ENCODE measurements at places on chromosomes 6 and 20.

GRCh38 chr6:37500294-37500608 lies 558 bp upstream of the CCDC167 start:
- no peak for DNase-seq

GRCh38 chr20:24388828-24389380 lies 80.5 kb upstream of the SYNDIG1 start:
- DNase-seq, result no peak

- no peak for DNase-seq
These were observed 245.8 kb downstream of the PKHD1 start for GRCh38 chr6:51841626-51842025.

GRCh38 chr6:139131736-139132280 lies 3.1 kb upstream of the HECA start:
- DNase-seq, result peak; percentile 67

- DNase-seq, result no peak
These were observed 68.6 kb downstream of the CDK19 start for GRCh38 chr6:110746680-110747079.

DNA sequence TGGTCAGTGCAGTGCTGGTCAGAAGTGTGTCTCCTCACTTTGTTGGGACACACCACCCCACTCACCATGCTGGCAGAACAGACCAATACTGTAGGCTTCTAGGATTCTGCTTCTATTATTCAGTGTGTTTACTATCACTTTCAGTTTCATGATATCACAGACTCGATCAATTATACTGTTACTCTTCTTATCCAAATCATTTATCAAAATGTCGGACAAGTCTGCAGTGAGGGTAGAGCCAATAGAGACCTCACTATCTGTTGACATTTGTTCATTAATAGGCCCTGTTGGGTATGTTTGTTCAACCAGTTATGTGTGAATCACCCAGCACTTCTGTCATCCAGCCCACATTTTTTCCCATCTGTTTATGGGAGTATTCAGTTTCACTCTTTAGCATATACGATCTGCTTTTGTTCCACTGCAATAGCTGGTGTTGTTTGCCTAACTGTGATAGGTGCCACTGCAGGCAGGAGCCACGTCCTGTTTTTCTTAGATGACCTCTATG lies 140.1 kb downstream of the NRN1 start:
- DNase-seq, result no peak

GRCh38 chr6:168333491-168333890 lies 13.9 kb upstream of the DACT2 start:
- DNase-seq, result no peak

- no peak for DNase-seq
These were observed 66.1 kb downstream of the EFCAB8 start for GRCh38 chr20:32924781-32925180.

DNA sequence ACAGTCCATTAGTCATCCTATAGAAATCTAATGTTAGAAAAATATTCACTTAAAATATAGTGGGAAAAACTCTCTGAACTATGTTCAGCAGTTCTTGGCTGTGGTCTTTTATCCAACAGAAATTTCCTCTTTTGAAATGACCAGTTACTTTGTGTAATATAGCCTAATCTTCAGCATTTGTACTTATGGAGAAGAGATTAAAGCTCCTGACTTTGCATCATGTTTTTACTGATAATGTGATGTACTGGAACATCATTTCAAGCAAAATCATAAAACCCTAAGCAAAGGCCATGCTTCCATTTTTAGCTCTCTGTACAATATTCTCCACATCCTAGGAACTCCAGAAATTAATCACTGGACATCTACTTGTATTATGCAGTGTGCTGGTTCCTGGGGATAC lies 430.8 kb upstream of the RUNX2 start:
- DNase-seq, result no peak

- DNase-seq, result no peak
These were observed 28.6 kb upstream of the GPR6 start for GRCh38 chr6:109949281-109950065.

DNA sequence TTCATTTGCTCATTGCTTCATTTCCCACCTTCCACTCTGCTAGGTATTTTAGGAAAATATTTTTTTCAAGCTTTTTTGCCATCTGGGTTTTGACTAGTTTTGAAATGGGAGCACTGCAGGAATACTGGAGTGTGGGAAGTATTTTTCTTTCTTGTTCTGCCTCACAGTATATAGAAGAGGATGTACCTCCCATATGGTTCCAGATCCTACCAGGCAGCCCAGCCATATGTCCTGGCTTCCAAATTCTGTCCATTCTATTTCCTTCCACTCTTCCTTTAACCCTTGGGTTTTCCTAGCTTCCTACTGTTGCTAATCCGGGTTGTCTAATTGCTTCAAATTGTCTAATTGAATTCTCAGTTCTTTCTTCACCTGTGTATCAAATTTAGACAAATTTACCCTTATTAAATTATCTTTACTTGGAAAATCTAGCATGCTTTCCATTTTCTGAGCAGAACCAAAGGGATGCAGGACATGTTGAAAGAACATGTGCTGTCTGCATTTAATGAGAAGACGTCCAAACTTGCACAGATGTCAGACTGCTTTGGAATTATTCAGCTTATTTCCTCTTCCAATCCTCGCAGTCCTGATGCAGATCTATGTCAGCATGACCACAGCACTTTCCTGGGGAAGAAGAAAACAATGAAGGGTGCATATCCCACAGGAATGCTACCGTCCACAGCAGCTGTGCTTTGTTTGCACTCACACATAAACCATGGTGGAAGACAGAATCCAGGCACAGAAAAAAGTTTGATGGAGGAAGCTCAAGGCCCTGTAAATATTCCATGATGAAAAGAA lies 1273.9 kb upstream of the MAP3K7 start:
- no peak for DNase-seq

DNA sequence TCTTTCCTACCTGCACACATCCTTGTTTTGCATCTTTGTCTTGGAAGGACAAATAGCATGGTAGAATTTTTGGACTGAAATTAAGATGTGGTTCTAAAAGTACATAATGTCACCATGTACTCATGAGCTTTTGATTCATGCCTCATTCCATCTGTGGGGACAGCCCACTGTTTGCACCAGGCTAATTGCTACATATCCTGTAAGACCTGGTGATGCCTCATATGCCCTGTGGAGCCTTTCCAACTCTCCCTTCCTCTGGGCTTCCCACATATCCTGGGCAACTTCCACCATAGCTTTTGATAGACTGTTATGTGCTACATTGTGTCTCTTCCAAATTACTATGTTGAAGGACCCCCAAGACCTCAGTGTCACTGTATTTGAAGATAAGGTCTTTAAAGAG lies 213.6 kb upstream of the PREP start:
- DNase-seq, result no peak

DNA sequence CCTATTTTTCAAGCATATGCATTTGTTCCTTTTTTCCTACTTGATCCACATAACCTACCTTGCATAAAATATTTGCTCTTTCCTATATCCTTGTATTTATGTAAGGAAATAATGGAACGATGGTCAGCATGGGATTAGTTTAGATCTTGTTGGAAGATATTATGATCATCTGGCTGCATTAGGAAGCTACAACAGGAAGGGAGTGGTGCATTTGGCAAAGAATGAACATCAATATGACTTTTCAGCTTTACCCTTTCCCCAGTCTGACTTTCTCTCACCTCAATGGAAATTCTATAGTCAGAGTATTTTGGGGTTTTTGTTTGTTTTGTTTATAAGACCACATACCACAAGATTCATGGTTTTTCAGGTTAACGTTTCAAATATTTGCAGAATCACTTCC lies 66.0 kb downstream of the HS3ST5 start:
- no peak for DNase-seq

- DNase-seq, result no peak
These were observed 7.9 kb downstream of the ZC2HC1B start for GRCh38 chr6:143872201-143872600.

DNA sequence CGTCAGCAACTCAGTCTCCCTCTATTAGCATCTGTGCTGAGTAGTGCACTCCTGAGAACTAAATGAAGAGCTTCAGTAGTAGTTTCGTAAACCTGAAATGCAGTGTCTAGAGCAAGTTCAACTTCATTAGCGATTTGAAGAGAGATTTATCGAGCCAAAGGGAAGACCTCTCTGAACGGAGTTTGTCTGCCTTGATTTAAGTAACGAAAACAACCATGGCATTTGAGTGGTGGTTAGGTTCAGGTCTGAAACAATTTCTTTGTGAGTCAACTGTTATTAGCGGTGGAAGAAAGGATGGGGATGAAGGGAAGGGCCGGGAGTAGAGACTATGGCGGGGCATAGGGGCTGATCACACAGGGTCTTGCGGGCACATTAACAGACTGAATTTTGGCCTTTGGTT lies 150.5 kb downstream of the BCAS1 start:
- DNase-seq, result no peak

- no peak for DNase-seq
These were observed 13.7 kb downstream of the NEDD9 start for GRCh38 chr6:11218538-11219399.

GRCh38 chr6:87196275-87196842 lies 41.0 kb downstream of the ZNF292 start:
- DNase-seq, result no peak

DNA sequence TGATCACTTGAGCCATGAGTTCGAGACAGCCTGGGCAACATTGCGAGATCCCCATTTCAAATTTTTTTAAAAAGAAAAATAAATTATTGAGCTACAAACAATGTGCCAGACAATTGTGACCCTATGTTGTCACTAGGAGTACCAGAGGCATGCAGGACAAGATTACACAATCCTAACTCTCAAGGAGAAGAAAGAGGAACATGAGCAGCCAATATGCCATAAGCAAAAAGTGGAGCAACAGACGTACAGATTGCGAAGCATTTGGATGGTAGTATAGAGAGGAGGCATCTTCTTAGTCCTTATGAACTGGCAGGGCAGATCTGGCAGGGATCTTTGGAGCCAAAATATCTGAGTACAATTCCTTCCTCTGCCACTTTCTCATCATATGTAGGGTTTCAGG lies 156.4 kb downstream of the OR2B2 start:
- no peak for DNase-seq

DNA sequence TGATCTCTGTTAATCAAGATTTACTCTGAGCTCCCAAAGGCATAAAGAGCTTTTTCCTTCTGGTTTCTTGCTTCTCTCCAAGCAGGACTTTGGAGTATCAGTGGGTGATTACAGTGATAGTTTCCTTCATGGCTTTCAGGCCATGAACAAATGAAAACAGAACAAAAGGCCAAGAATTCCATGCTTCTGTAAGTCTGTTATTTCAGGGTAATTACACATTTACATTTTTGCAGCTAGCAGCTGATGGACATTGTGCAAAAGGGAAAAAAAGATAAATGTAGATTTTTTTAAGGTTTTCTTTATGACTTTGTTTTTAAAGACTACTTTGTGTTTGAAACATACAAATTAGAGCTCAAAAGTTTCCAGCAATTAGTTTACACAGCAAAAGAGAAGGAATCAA lies 441.6 kb downstream of the PLCB1 start:
- DNase-seq, result no peak

GRCh38 chr6:87944541-87944954 lies 103.1 kb upstream of the SPACA1 start:
- DNase-seq, result no peak

DNA sequence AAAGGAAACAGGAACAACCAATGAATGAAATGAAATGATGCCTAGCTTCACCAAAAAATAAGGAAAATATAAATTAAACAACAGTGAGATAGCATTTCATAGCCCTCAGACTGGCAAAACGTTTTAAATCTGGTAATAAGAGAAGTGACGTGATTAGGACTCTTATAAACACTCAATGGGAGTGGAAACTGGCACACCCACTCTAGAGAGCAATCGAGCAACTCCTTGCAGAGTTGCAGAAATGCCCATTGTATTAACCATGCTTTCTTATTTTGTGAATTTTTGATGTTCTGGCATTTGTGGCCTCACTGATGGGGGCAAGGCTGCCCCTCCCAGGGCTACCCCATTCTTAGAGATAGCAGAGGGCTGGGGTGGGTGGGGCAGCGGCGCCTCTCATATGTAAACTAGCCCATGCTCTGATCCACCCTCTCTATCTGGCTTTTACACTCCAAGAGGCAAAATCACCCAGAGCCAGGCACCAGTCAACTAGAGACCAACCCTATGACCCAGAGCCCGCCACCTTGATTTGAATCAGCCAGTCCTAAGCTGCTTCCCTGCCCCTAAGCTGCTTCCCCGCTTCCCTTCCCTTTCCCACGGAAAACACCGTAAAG lies 6.4 kb upstream of the PNPLA1 start:
- DNase-seq, result no peak

DNA sequence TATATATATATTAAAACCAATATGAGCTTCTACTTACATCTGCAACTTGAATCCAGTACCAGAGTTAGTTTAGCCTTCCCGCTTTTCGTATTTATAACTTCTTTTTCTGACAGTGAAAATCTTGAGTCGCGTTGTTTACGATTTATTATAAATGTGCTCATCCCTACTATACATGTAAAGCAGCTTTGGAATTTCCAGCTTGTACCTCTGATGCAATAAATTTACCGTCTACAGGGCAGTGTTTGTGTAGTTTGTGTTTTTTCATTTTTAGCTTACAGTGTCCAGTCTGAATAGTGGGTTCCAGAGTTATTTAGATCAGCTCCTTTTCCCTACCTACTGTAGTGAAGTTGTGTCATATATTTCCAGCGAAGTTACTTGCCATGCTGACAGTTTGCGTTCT lies 66.3 kb downstream of the TIAM2 start:
- DNase-seq, result no peak

- no peak for DNase-seq
These were observed 72.3 kb downstream of the BTBD9 start for GRCh38 chr6:38567436-38567835.

DNA sequence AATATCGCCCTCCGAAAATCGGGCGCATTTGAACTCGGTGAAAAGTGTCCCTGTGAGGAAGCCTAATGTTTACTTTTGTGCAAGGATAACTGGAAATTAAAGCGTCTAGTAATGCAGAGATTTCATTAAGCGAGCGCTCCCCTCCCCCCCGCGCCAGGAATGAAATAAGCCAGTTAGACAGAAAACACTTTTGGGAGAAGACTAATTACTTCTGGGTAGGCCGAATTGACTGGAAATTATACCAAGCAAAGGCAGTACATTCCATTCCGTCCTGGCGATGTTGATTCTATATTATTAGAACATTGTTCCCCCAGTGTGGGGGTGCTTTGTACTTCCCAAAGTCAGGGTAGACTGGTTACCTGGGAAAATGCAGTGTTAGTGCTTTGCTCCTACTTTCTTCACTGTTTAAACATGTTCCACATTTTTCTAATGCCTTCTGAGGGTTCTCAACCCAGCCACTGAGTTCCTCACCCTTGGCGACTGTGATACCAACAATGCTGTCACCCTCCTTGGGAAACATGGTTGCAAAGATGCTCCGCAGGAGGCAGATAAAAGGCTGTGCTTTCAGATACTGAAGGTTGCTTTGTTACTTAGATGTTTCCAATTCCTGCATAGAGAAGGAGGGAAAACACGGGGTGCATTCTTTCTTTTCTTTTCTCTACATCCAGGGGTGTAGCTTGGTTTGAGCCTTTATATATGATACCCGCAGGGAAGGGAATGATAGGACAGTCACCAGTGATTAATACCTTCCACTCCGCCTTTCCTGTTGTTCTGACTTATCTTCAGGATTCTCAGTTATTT lies 2.6 kb downstream of the GJA1 start:
- no peak for DNase-seq

GRCh38 chr6:49847014-49847413 lies 19.3 kb downstream of the CRISP1 start:
- no peak for DNase-seq
